H7 (cell line): ENCODE measurements at places on chromosomes 3 and 15. TPM values are rescaled to one million over a fixed set of nuclear protein-coding genes. Genes with fewer than 3 reads are reported as not detected.

The SHF gene
- 40.0 and 56.4 TPM in 2 replicates for total RNA-seq

The GOLGB1 gene
- 9.0 and 17.4 TPM in 2 replicates for total RNA-seq

The TTC23 gene
- total RNA-seq: 21.2 and 30.7 TPM in 2 replicates

The EPHB1 gene
- total RNA-seq: 0.48 and 3.3 TPM in 2 replicates

The RASGRF1 gene
- total RNA-seq: 0.11 and 0.14 TPM in 2 replicates

The PCSK6 gene
- total RNA-seq: 3.9 and 4.7 TPM in 2 replicates

The VWA5B2 gene
- 0.41 TPM in 1 of 2 replicates, not detected in the other for total RNA-seq

The MKRN2OS gene
- total RNA-seq: not detected in 2 replicates

The ADIPOQ gene
- not detected in 2 replicates for total RNA-seq

The MUSTN1 gene
- total RNA-seq: 0.63 and 0.97 TPM in 2 replicates

The HAUS2 gene
- total RNA-seq: 20.5 and 28.0 TPM in 2 replicates

The IL5RA gene
- not detected in 2 replicates for total RNA-seq

The CCR2 gene
- not detected in 2 replicates for total RNA-seq

The HESX1 gene
- 1.9 and 3.0 TPM in 2 replicates for total RNA-seq

The FOXB1 gene
- total RNA-seq: 25.0 and 32.7 TPM in 2 replicates

The TMEM266 gene
- 5.4 and 6.3 TPM in 2 replicates for total RNA-seq

The ZBED2 gene
- not detected in 2 replicates for total RNA-seq

The CACNA2D3 gene
- 1.6 TPM in 2 replicates for total RNA-seq

The ZNF80 gene
- not detected in 2 replicates for total RNA-seq

The PLCB2 gene
- total RNA-seq: 11.3 and 13.9 TPM in 2 replicates

The TAGLN3 gene
- 3.5 and 4.5 TPM in 2 replicates for total RNA-seq

The TGFBR2 gene
- total RNA-seq: 4.3 and 6.4 TPM in 2 replicates

The LRTM1 gene
- not detected in 2 replicates for total RNA-seq

The NAALADL2 gene
- 0.14 and 1.3 TPM in 2 replicates for total RNA-seq

The CHDH gene
- total RNA-seq: 8.8 and 11.7 TPM in 2 replicates
